H1 (cell line): ENCODE measurements at places on chromosomes 16 and 17. TPM values are rescaled to one million over a fixed set of nuclear protein-coding genes. Genes with fewer than 3 reads are reported as not detected.

DNA sequence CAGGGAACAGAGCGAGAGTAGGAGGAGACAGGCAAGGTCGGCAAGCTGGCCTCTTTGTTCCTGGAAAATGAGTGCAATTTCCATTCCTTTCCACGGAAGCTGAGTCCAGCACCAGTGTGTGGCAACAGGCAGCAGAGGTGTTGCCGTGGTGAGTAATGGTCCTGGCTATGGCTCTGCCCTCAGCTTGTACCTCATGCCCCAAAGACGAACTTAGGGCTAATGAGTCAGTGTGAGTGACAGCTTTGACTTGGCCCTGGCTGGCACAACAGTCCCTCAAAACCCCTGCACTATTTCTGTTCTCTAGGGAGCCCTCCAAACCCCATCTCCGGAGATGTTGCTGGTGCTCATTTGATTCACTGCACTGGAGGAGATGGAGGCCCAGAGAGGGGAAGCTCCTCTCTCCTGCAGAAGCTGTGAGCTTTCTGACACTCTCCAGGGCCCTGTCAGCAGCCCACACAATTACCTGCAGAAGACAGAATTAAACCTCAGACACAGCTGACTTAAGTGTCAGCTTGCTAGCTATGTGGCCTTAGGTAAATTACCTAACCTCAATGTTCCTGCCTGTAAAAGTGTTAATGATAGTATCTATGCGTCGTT is 129.9 kb downstream of the TMEM132E start:
- DNase-seq: no peak

DNA sequence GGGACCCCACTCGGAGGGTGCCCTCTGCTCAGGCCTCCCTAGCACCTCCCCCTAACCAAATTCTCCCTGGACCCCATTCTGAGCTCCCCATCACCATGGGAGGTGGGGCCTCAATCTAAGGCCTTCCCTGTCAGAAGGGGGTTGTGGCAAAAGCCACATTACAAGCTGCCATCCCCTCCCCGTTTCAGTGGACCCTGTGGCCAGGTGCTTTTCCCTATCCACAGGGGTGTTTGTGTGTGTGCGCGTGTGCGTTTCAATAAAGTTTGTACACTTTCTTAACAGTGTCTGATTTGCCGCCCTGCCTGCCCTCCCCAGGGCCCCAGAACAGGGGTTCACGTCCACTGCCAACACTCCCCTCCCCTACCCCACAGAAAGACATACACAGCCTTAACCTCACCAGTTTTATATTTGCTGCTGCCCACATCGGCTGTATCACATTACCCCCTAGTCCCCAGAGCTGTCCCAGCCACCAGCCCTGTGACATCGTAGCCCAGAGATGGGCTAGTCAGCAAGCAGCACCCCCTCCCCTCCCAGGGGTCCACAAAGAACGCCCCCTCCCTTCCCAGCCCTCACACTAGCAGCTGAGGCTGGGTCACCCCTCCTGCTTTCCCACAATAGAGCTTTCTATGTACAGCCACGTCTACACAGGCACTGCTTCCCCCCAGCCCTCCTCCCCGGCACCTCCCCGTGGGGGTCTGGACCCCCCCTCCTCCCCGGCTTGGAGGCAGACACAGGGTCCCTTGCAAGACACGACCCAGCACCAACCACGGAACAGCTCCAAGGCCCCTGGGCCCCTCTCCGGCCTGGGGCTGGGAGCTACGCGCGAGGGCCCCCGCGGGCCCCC is 7.9 kb downstream of the GRN start:
- DNase-seq: no peak

CACNG3 gene
- not detected in 2 replicates for total RNA-seq

GRCh38 chr17:74290340-74290739 is 16.3 kb downstream of the DNAI2 start:
- DNase-seq: no peak

GRCh38 chr17:72075995-72076677 is 44.7 kb upstream of the SOX9 start:
- no peak for DNase-seq

DNA sequence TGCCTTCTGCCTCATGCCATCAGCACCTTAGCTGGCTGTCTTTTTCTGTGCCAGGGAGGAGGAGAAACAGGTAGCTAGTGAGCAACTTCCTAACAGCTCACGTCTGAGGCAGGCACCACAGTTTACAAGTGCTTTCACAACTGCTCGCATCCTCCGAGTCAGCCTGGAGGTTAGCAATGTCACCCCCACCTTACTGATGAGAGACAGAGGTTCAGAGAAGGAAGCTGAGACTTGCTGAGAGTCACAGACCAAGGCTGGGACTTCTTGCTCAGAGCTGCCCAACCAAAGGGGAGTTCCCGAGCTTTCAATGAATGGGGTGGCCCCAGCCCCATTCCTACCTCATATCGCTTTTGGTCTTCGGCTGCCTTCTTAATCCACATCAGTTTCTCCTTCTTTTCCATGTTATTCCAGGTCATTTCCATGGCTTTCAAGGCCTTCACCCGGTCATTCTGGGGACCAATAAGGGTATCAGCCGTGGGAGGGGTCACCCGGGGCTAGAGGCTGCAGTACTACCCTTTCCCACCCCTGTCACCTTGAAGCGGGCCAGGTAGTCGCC is 9.6 kb downstream of the UBTF start:
- no peak for DNase-seq

GRCh38 chr16:49000594-49000993 is 281.0 kb downstream of the CBLN1 start:
- DNase-seq: no peak

SEZ6L2 gene
- total RNA-seq: 43.5 and 46.6 TPM in 2 replicates

PLLP gene
- 2.3 and 2.9 TPM in 2 replicates for total RNA-seq

KRTAP3-1 gene
- not detected in 2 replicates for total RNA-seq

DNA sequence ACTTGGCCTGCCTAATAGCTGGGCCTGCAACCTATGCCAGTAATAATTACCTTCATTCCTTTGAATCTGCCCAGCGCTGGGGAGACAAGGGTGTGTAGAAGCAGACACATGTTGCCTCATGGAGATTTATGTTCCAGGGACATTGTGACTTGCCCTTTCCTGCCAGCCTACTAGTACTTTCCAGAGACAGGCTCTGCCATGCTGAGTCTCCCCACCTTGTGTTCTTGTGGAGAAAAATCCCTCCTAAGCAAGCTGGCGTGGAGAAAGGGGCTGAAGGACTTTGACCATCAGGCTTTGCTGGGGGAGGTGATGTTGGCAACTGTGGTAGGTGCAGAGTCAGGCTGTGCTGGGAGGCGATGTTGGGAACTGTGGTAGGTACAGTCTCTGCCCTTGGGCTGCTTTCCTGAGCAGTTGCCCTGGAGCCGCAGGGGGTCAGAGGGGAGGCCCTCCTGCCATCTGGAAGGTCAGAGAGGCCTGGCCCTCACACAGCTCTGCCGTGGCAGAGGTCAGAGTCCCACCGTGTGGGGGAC is 4.0 kb downstream of the KSR1 start:
- no peak for DNase-seq

DNA sequence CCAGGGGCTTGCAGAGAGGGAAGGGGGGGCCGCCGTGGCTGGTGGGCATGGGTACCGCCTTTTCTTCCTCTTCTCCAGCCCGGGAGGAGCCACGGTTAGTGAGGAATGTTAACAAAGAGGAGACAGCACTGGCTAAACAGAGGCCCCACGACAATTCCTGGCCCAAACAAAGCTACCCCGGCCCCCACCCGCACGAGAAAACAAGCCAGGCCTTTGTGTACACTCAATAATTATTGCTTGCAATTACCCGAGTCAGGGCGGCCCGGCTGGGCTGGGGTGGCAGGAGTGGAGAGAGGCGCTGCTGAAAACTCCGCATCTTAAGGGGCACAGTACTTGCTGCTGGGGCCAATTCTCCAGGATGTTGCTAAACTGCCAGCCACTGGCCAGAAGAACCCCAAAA is 56.4 kb downstream of the IRX5 start:
- DNase-seq: no peak

- no peak for DNase-seq
Measured at GRCh38 chr16:84911486-84912216, 91.9 kb downstream of the CRISPLD2 start.

IL21R gene
- total RNA-seq: 0.34 TPM in 2 replicates

- no peak for DNase-seq
Measured at GRCh38 chr17:49583889-49584288, 8.2 kb downstream of the NXPH3 start.
